ENCODE measurements at places on chromosomes 3 and 15. TPM values are rescaled to one million over a fixed set of nuclear protein-coding genes. Genes with fewer than 3 reads are reported as not detected.

The P2RY1 gene
- 0.08 TPM for total RNA-seq

The TMEM40 gene
- total RNA-seq: not detected

DNA sequence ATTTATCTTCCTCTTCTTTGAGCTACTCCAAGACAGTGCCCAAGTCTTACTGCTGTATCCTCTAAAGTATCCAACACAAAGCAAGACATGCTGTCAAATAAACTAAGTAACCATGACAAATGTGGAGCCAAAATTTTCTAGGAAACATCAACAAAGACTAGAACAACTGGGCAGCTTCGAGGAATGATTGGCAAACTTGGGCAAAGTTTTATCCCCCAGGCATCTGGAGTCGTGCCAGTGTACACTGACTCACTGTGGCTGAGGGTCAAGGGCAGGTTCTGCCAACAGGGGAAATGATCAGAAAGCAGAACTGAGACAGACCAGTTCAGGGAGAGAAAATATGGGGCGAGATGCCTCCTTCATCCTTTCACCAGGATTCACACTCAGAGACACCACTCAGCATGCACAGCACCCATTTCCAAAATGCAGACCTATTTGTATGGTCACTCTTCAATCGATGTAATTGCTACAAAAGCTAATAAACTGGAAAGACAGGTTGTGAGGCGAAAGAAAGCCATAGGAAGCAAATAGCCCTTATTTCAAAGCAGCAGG is 65.8 kb downstream of the MB21D2 start:
- H3K27ac ChIP-seq: no peak overlapping the region
- DNase-seq: no peak
- H3K36me3 ChIP-seq: no peaks in the 10 kb centered on the region

DNA sequence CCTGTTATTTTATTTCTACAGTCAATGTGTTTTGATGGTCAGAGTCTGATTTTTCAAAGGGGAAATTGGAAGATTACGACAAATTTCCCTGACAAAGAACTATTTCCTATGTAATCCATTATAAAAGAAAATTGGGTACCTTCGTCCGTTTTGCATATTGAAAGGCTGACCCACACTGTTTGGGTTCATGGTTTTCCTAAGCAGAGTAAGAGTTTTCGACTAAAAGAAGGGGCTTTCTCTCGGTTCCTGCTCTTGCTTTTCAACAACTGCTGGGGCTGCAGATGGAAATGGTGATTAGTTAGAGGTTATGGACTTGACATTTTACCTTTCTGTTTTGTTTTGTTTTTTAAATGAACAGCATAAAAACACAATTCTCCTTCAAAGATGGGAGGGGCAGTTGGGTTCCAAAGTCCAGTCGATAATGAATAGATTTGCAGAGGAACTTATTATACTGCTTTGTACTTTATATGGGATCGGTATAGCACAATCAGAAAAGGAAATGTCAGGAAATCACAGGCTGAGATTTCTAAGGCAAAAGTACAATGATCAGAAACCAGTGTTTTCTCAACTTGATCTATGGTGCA is 978 bp downstream of the KCNMB2 start:
- H3K36me3 ChIP-seq: no peaks in the 10 kb centered on the region
- peaks cover 3% of the 10 kb centered on the region for H3K4me1 ChIP-seq
- H3K27ac ChIP-seq: no peak overlapping the region
- no peak overlapping the region for H3K4me3 ChIP-seq
- DNase-seq: no peak

- no peak overlapping the region for H3K27ac ChIP-seq
- no peak overlapping the region for H3K4me3 ChIP-seq
- no peaks in the 10 kb centered on the region for H3K27me3 ChIP-seq
- H3K4me1 ChIP-seq: no peaks in the 10 kb centered on the region
- no peak for DNase-seq
- no peaks in the 10 kb centered on the region for H3K36me3 ChIP-seq
Observed at GRCh38 chr15:75720787-75721479, 8.3 kb upstream of the CSPG4 start.

- H3K4me1 ChIP-seq: no peaks in the 10 kb centered on the region
- no peak overlapping the region for H3K27ac ChIP-seq
- no peak overlapping the region for H3K4me3 ChIP-seq
- H3K27me3 ChIP-seq: no peaks in the 10 kb centered on the region
- H3K36me3 ChIP-seq: no peaks in the 10 kb centered on the region
Observed at GRCh38 chr15:25954398-25954797, 91.3 kb upstream of the ATP10A start.

- no peaks in the 10 kb centered on the region for H3K27me3 ChIP-seq
- peaks cover 31% of the 10 kb centered on the region for H3K4me1 ChIP-seq
- no peak overlapping the region for H3K27ac ChIP-seq
Observed at GRCh38 chr15:98855815-98856531, 151.6 kb downstream of the PGPEP1L start.

- peaks cover 79% of the 10 kb centered on the region for H3K36me3 ChIP-seq
- DNase-seq: no peak
- no peaks in the 10 kb centered on the region for H3K4me1 ChIP-seq
- H3K27ac ChIP-seq: no peak overlapping the region
Observed at GRCh38 chr3:14480207-14481017, 59.7 kb downstream of the GRIP2 start.

DNA sequence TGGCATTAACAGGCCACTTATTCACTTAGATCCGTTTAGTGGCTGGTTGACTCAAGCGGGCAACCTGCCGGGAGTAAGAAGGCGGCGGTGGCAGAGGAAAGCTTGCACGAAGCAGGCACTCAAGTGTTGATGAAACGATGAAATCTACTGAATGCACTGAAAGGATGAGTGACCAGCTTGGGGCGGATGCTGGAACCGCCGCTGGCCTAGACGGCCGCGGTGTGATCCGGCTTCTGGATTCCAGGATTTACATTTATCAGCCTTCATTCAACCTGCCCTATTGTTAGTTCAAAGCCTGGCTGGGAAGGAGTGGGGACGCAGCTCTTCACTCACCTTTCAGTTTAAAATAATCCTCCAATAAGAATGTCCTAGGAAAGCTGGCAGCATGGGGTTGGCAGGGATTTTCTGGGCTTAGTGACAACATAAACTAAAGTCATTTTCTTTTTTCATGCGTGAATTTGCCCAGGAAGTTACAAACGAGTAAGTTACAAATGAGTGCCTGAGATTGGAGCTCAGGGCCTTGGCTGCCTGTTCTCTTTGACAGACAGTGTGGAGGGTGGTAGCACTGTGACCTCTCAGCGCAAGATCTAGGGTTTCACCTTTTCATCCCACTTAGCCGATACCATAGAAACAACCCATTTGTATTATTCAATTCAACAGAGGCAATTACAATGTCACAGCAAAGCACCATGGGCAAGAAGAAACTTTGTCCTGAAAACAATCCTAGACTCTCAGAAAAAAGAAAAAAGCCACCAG is 1.1 kb upstream of the PLCH1 start:
- no peak overlapping the region for H3K4me3 ChIP-seq
- DNase-seq: no peak
- peaks cover 22% of the 10 kb centered on the region for H3K4me1 ChIP-seq
- H3K27ac ChIP-seq: no peak overlapping the region
- peaks cover 18% of the 10 kb centered on the region for H3K27me3 ChIP-seq

Measured in CD4-positive, alpha-beta memory T cell (primary cell).